ENCODE measurements at places on chromosomes 3 and 15.

GRCh38 chr3:81218023-81218422 lies 543.4 kb downstream of the GBE1 start:
- DNase-seq, result no peak

- no peak for DNase-seq
These were observed 95.3 kb downstream of the AKAP13 start for GRCh38 chr15:85475711-85476110.

DNA sequence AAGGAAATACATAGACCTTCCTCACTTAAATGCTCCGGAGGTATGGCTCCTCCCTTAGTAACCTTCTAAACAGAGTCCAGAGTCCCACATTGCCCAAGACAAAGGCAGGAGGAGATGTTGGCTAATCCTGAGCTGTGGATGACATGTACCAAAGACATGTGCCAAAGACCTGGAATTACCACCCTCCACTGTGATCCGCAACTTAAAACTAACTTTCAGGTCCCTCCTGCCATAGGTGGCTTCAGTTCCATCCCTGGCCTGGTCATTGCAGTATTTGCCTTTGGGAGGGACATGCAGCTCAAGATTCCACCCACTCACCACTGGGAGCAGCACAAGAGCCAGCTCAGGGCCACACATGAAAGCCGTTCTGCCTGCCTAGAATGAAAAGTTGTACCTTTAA lies 28.0 kb downstream of the MYZAP start:
- DNase-seq, result no peak

GRCh38 chr15:29129221-29129620 lies 140.4 kb downstream of the NSMCE3 start:
- no peak for DNase-seq

DNA sequence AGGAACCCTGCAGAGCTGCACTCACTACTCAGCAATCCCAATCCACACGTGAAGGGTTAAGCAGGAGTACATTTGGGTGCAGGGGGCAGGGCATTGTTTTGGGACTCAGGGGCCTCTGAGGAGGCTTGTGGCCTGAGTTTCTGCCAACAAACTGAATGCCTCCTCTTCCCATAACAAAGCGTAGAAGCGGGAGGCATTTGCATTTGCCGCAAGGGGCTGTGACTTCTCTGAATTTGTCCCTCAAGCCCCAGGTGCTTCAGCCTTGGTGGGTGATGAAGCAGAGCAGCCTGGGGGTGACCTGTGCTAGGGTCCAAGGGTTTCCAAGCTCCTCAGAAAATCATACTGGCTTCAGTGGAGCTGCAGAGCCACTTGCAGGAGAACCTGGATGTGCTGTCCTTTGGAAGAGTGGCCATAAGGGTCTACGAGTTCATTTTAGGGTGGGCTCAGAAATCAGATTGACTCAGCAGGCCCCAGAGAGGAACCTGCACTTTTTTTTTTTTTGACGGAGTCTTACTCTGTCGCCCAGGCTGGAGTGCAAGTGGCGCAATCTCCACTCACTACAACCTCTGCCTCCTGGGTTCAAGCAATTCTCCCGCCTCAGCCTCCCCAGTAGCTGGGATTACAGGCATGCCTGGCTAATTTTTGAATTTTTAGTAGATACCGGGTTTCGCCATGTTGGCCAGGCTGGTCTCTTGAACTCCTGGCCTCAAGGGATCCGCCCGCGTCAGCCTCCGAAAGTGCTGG lies 1.4 kb upstream of the RPSA start:
- no peak for DNase-seq

DNA sequence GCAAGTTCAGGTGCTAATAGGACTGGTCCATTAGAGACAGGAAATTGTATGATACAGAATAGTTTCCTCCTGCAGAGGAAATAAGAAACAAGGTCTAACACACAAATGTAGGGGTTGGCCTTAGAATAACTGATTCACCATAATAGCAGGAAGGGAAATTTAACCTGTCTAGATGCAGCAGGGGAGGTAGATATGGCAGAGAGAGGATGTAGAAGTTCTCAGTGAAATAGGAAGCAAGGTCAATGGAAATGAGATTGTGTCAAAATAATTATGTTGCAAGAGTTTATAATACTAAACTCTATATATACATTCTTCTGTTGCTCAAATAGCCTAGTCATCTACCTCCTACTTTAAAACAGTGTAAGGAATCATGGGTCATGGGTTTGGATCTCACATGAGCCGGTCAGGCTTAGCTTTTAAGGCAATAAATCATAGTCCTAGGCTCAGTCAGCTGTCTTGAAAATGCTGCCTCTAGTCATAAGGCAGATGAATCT lies 17.0 kb downstream of the BCL2A1 start:
- no peak for DNase-seq

DNA sequence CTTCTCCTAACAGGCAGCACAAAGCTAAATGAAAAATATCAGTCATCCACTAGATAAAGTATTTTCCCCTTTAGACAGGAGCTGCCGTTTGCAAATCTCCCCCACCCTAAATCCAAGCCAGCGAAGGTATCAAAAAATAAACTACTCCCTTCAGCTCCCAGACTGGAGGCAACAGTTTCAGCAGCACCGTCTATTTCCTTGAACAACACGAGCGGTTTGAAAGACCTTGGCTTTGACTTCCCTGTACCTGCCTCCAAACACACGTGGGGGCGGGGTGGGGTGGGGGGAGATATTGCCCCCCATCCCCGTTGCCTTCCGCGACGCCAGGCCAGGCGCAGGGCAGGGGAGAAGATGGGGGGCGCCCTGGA lies 832 bp upstream of the CACNA1D start:
- no peak for DNase-seq

DNA sequence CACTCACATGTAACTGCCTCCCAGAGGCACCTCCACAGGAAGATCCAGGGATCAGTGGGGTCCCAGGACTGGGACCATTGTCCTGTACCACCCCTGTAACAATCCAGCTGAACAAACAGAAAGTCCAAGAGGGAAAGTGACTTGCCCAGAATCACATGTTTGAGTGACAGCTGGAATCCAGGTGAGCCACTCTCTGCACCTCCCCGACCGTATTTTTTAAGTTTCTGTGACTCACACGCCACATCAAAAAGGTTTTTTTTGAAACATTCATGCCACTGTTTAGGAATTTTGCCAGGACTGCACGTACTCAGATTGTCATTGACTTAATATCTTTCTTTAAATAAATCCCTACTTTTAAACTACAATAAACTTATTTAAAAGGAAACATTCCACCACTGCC lies 9.8 kb upstream of the SLC6A1 start:
- DNase-seq, result no peak

DNA sequence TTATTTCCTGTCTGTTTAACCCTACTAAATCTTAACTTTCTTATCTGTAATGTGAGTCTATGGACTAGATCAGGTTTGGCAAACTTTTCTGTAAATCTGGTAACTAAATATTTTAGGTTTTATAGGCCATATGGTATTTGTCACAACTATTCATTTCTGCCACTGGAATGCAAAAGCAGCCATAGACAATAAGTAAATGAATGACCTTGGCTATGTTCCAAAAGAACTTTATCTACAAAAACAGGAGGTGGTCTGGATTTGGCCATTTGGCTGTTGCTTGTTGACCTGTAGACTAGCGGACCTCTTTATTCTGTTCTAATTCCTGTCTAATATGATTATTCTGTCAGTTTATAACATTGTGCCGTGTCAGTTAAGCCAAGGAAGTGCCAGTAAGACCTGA lies 314.2 kb downstream of the LPP start:
- DNase-seq, result no peak

GRCh38 chr15:83483612-83484011 lies 36.5 kb downstream of the SH3GL3 start:
- no peak for DNase-seq
